CD4-positive, alpha-beta memory T cell (primary cell): ENCODE measurements at places on chromosomes 5 and 9. TPM values are rescaled to one million over a fixed set of nuclear protein-coding genes. Genes with fewer than 3 reads are reported as not detected.

- no peak for DNase-seq
These were observed 67.0 kb upstream of the TGFBR1 start for GRCh38 chr9:99037769-99038483.

- no peak for DNase-seq
These were observed 39.2 kb downstream of the GPR107 start for GRCh38 chr9:130092910-130093309.

DNA sequence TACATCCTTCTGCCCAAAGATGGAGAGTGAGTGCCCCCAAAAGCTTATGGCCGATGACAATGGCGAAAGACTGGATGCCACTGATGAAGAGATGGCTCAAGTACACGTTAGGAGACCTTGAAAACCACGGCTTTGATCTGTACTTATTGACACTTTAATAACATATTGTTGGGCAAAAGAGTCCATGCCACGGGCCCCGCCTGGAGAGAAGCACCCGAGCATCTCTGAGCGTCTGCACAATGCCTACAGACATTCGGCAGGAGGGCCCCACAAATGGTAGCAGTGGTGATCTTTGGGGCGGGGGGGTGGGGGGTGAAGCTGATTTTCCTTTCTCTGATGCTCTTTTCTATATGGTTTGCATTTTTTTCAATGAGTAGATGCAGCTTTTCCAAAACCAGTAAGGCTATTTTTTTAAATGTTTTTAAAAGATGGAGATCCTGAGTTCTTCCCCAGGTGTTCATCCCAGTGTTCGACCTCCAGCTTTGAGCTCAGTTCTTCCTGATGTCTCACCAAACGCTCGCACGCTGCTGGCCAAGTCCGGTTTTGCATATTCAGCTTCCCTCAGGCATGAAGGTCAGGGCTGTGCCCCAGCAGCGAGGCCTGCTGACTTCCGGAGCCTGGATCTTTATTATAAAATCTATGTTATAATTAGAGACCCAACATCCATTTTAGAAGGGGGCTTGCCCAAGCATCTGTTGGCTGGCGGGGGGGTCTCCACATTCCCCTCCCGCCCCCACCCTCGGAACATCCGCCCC is 34.3 kb upstream of the BARHL1 start:
- no peak for DNase-seq

The ADGRD2 gene
- not detected for polyA plus RNA-seq

The FRMPD1 gene
- polyA plus RNA-seq: not detected

The LRRC26 gene
- not detected for polyA plus RNA-seq

The BTNL8 gene
- polyA plus RNA-seq: not detected
